CD4-positive, alpha-beta T cell (primary cell): ENCODE measurements at places on chromosomes 4 and X. TPM values are rescaled to one million over a fixed set of nuclear protein-coding genes. Genes with fewer than 3 reads are reported as not detected.

DNA sequence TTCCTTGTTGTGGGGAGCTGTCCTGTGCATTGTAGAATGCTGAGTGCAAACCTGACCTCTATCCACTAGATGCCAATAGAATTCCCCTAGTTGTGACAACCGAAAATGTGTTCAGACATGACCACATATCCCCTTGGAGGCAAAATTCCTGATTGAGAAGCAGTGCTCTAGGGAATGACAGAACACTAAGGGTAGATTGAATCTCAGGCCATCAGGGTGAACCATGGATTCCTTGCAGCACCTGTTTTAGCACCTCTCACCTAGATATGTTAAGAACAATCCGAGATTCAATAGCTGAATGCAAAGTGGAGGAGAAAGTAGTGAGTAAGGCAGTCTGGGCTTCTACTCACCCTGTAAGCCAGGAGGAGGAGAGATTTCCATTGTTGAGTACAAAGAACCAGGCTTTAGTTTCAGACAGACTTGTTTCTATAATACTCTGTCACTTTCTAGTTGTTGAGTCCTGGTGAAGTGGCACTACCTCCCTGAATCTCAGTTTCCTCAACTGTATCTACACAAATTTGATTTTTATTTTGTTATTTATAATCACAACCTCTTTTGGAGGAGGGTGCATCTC lies 111.0 kb upstream of the RAP2C start:
- H3K36me3 ChIP-seq = no peaks in the 10 kb centered on the region
- DNase-seq = no peak
- no peak overlapping the region for H3K4me3 ChIP-seq
- H3K27ac ChIP-seq = no peak overlapping the region
- no peaks in the 10 kb centered on the region for H3K4me1 ChIP-seq
- H3K27me3 ChIP-seq = no peaks in the 10 kb centered on the region

DNA sequence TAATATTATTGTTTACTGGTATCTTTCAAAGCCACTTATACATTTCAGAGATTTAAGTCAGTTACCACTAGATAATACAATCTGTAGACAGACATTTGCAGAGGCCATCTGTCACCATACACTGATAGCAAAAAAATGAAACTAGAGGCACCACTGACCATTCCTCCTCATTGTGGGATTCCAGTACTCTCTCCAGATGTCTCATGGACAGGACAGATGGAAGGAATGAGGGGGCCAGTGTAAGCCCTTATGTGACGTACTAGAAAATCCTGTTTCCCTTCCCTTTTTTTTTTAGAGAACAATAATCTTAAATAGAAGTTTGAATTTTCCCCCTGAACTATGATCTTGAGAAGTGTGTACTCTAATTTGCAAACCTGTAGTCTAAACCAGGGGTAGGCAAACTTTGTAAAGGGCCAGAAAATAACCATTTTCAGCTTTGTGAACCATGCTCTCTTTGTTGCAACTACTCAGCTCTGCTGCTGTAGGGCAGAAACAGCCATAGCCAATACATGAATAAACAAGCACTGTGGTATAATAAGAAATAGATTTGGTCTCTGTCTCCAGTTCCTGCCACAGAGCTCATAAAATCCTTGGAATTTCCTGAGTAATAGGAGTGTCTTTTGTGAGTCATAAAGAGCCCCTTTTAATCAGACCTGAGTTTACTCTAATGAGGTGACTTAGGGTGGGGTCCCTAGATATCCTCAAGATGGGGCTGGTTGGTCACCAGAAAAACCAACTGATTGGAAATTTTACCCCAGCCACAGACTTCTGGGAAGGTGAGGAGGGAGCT lies 90.4 kb downstream of the MOSPD2 start:
- H3K4me1 ChIP-seq = no peaks in the 10 kb centered on the region
- no peaks in the 10 kb centered on the region for H3K36me3 ChIP-seq
- no peak overlapping the region for H3K27ac ChIP-seq
- DNase-seq = no peak

TMPRSS11D gene
- total RNA-seq = not detected

DNA sequence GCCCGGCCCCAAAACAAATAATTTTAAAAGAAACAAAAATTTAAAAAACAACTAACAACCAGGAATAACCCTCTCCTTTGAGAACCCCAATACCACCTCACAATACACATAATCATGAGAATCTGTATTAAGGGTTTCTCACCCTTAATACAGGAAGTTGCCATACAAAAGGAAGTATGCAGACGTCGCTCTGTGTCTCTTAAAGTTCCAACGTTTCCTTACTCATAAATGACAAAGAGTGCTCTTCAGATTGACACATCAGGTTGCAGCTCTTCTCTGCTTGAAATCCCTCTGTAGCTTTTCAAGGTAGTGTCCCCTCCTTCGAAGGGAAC lies 73.9 kb upstream of the IRF2 start:
- no peak overlapping the region for H3K4me3 ChIP-seq
- H3K27me3 ChIP-seq = no peaks in the 10 kb centered on the region
- no peaks in the 10 kb centered on the region for H3K36me3 ChIP-seq
- H3K27ac ChIP-seq = no peak overlapping the region

CRLF2 gene
- total RNA-seq = 0.42 TPM

DNA sequence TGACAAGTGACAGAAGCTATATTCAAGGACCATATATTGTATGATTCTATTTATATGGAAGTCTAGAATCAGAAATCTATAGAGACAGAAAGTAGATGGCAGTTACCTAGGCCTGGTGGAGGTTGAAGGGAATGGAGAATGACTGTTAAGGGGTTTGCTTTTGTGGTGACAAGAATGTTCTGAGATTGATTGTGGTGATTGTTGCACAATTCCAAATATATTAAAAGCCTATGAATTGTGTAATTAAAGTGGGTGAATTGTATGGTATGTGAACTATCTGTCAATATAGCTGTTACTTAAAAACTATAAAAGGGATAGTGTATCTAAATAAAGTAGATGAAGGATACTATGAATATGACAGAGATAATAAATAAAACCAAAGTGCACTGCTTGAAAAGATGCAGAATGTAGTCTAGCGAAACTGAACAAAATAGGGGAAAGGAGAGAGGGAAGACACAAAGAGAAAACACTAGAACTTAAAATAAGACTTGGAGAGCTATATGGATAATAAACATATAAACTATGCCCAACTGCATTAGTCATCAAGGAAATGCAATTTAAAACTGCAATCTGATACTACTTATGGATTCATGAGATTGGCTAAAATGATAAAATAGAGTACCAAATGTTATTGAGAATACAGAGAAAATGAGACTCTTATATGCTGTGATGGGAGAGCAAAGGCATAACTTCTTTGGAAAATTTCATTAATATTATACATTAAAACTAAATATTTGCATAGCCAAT lies 82.1 kb upstream of the BANK1 start:
- no peak overlapping the region for H3K4me3 ChIP-seq
- no peak overlapping the region for H3K27ac ChIP-seq
- H3K4me1 ChIP-seq = no peaks in the 10 kb centered on the region
- no peaks in the 10 kb centered on the region for H3K27me3 ChIP-seq
- no peak for DNase-seq

DNA sequence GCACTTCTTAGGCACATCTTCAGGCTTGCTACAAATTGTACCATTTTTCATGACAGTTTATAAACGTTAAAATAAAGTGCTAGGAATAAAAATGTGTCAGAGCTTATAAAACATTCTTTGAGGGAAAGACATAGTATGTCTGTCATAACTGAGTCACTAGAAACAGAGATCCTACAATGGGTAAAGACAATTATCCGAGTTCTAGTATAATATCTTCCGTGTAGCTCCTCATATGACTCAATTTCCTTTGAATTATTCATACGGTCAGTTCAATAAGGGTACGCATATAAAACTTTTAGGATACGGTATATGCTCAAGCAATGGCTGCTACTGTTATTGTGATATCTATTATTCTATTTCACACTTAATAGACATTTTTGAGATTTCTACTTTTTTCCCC lies 349.1 kb downstream of the PCDH10 start:
- H3K27ac ChIP-seq = no peak overlapping the region
- H3K4me1 ChIP-seq = no peaks in the 10 kb centered on the region
- H3K4me3 ChIP-seq = no peak overlapping the region
- no peaks in the 10 kb centered on the region for H3K36me3 ChIP-seq
- H3K27me3 ChIP-seq = no peaks in the 10 kb centered on the region

DNA sequence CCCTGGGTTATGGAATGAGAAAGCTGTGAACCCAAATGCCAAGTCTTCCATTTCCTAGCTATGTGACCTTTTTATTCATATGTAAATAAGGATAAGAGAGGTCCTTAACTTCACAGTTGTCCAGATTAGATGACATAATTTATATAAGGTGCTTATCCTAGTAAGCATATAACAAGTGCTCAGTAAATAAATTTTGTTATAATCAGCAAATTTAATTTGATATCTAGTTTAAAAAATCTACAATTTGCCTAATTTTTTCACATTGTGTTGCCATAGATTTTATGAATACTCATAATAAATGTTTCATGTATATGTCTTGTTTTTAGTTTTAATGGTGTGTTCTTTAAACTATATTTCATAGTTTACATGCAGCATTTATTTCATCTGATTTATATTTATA lies 130.4 kb upstream of the SPRY1 start:
- H3K4me1 ChIP-seq = no peaks in the 10 kb centered on the region
- DNase-seq = no peak
- H3K27me3 ChIP-seq = no peaks in the 10 kb centered on the region
- H3K27ac ChIP-seq = no peak overlapping the region

DNA sequence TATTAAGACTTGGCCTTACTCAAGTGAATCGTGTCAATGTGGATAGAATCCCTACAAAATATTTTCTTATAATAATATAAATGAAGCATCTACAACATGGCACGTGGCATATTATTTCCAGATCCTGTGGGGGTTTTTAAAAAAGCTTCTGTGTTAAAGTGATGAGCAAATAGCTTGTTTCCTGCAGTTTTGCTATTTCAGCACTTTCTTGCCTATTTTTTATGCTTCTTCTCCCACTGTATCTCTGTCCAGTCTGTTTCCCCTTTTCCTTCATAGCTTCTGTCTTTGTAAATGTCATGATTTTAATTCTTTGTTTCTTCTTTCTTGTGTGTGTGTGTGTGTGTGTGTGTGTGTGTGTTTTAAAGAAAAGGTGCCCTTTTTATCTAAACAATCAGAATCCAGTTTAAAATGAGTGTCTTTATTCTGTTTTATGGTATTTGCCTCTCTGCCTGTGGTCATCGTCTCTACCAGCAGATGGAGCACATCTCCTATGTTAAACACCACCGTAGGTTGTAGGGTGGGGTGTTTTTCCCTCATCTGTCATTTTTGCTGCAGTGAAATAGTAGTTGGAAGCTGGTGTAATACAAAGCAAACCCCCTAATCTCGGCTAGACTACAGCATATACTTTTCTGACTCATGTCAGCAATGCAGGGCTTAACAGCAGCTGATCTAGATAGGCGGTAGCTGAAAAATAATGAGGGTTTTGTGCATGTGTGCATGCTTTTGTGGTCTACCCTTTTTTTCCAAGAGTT lies 33.1 kb downstream of the FTHL17 start:
- H3K36me3 ChIP-seq = no peaks in the 10 kb centered on the region
- no peak overlapping the region for H3K27ac ChIP-seq
- no peaks in the 10 kb centered on the region for H3K4me1 ChIP-seq
- DNase-seq = no peak
- no peak overlapping the region for H3K4me3 ChIP-seq

GRCh38 chr4:176376032-176376614 lies 56.4 kb downstream of the SPCS3 start:
- H3K27me3 ChIP-seq = no peaks in the 10 kb centered on the region
- H3K4me1 ChIP-seq = no peaks in the 10 kb centered on the region
- no peak overlapping the region for H3K27ac ChIP-seq

DNA sequence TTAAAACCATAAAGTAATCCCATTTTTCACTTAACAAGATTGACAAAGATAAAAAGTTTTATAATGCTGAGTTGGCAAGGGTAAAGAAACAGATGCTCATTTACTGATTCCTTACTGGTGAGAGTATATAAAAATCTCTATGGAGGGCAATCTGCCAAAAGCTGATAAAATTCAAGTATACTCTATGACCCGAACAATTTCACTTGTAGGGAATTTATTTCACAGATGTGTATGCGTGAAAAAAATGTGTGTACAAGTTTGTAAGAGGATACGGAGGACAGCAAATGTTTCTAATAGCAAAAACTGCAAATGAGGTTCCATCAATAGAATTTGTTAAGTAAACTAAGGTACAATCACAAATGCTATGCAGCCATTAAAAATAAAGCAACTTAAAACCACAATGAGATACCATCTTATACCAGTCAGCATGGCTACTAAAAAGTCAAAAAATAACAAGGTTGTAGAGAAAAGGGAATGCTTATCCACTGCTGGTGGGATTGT lies 23.4 kb downstream of the DHX15 start:
- no peaks in the 10 kb centered on the region for H3K27me3 ChIP-seq
- DNase-seq = no peak
- peaks cover 39% of the 10 kb centered on the region for H3K36me3 ChIP-seq
- H3K27ac ChIP-seq = no peak overlapping the region

GRCh38 chr4:133592106-133592505 lies 443.0 kb downstream of the PCDH10 start:
- H3K27me3 ChIP-seq = no peaks in the 10 kb centered on the region
- no peaks in the 10 kb centered on the region for H3K4me1 ChIP-seq
- H3K36me3 ChIP-seq = no peaks in the 10 kb centered on the region
- H3K27ac ChIP-seq = no peak overlapping the region

- no peaks in the 10 kb centered on the region for H3K4me1 ChIP-seq
- no peak overlapping the region for H3K27ac ChIP-seq
- no peaks in the 10 kb centered on the region for H3K36me3 ChIP-seq
- no peak overlapping the region for H3K4me3 ChIP-seq
- DNase-seq = no peak
Observed at GRCh38 chrX:12467321-12467720, 323.9 kb upstream of the PRPS2 start.

CCNG2 gene
- 21.3 TPM for total RNA-seq

DNA sequence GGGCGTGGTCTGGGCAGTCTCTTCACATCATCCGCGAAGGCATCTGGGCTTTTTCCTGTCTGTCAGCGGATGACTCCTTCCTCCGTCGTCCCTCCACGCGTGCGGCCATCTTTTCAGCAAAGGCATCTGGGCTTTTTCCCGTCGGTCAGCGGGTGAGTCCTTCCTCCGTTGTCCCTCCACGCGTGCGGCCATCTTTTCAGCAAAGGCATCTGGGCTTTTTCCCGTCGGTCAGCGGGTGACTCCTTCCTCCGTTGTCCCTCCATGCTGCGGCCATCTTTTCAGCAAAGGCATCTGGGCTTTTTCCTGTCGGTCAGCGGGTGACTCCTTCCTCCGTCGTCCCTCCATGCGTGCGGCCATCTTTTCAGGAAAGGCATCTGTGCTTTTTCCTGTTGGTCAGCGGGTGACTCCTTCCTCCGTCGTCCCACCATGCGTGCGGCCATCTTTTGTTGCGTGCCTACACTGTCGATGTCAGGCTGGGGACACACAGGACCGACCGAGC lies 12.3 kb upstream of the TMEM271 start:
- no peak overlapping the region for H3K27ac ChIP-seq
- H3K27me3 ChIP-seq = no peaks in the 10 kb centered on the region
- H3K36me3 ChIP-seq = no peaks in the 10 kb centered on the region
- no peaks in the 10 kb centered on the region for H3K4me1 ChIP-seq

OCIAD1 gene
- total RNA-seq = 85.7 TPM

DNA sequence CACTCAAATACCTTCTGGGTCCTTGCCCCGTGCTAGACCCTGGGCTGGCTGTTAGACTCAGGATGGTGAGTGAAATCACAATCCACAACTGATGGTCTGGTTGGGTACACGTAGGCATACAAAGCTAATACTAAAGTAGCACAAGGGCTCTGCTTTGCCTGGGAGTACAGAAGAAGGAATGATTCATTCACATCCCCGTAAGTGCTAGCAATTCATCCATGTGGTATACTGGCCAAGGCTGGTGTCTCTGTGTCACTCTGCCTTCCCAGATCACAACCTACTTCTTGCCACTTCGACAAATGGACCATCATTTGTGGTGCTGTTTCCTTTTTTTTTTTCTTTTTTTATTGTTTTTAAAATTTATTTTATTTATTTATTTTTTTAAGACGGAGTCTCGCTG lies 19.7 kb upstream of the RBM47 start:
- no peak overlapping the region for H3K27ac ChIP-seq
- no peak overlapping the region for H3K4me3 ChIP-seq
- no peaks in the 10 kb centered on the region for H3K27me3 ChIP-seq
- no peaks in the 10 kb centered on the region for H3K4me1 ChIP-seq
- H3K36me3 ChIP-seq = no peaks in the 10 kb centered on the region
- no peak for DNase-seq
